ENCODE measurements at places on chromosomes 11 and 22.

GRCh38 chr11:1839924-1840779 lies 1.4 kb downstream of the TNNI2 start:
- DNase-seq: no peak

- no peak for DNase-seq
Measured at GRCh38 chr11:10629411-10630002, 61.0 kb upstream of the LYVE1 start.

- DNase-seq: no peak
Measured at GRCh38 chr11:9639985-9640384, 23.9 kb upstream of the SWAP70 start.

- peak; percentile 51 for DNase-seq
Measured at GRCh38 chr11:58027341-58027740, 3.4 kb upstream of the OR6Q1 start.

- no peak for DNase-seq
Measured at GRCh38 chr22:46513908-46514550, 23.4 kb downstream of the CELSR1 start.

DNA sequence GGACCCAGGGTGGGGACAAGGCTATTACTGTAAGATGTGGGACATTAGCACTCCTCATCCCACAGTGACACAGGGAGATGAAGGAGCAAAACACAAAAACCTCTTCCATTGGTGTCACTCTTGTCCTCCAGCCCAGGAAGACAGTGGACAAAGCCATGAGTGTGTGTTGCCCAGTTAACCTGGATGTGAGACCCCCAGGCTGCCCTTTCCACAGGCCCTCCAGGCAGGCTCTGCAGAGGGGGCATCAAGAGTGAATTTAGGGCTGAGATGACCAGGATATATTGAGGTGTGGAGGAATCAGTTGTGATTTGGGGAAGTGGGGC lies 111.3 kb downstream of the GGTLC2 start:
- no peak for DNase-seq

- peak; percentile 59 for DNase-seq
Measured at GRCh38 chr11:126341760-126342161, 13.7 kb upstream of the ST3GAL4 start.

- DNase-seq: peak; percentile 42
Measured at GRCh38 chr11:118924591-118925585, 838 bp downstream of the BCL9L start.

DNA sequence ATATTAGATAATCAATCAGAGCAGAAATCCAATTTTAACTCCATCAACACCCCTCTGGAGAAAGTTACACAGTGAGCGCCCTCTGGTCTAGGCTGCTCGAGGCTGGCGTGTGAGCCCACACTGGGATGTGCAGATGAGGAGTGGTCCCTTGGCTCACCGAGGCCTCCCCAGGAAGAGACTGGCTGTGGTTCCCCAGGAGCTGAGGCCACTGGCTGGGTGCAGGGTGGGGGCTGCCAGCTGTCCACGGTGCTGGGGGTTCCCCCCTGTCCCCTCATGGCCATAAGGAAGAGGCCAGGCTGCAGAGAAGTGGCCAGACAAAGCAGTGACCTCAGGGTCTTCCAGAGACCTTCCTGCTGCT lies 750.7 kb downstream of the BRD1 start:
- DNase-seq: no peak

DNA sequence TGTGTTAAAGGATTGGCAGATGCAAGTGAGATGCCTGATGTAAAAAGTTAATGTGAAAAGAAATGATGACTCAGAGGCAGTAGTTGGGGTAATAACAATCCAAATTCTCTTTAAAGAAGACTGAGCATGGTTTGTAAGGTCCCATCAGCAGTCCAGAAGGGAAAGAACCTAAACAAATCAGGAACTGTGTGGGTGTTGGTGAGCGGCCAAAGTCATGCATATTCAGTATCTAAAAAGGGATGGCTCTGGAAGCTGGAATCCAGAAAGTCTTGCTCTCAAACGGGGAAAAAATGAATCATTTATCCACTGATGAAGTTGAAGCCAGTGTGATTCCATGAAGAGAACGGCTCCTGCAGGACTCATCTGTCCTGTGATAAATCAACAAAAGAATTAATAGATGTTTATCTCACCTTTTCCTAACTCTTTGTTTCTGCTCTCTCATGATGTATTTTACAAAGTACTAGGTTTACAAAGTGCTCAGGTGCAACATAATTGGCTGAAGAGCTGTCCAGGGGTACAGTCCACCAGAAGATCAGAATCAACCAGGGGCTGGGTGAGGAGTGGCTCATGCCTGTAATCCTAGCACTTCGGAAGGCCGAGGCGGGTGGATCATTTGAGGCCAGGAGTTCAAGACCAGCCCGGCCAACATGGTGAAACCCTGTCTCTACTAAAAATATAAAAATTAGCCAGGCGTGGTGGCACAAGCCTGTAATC lies 20.5 kb upstream of the SORL1-AS1 start:
- peak; percentile 57 for DNase-seq

GRCh38 chr22:46865052-46865434 lies 102.6 kb downstream of the TBC1D22A start:
- no peak for DNase-seq

DNA sequence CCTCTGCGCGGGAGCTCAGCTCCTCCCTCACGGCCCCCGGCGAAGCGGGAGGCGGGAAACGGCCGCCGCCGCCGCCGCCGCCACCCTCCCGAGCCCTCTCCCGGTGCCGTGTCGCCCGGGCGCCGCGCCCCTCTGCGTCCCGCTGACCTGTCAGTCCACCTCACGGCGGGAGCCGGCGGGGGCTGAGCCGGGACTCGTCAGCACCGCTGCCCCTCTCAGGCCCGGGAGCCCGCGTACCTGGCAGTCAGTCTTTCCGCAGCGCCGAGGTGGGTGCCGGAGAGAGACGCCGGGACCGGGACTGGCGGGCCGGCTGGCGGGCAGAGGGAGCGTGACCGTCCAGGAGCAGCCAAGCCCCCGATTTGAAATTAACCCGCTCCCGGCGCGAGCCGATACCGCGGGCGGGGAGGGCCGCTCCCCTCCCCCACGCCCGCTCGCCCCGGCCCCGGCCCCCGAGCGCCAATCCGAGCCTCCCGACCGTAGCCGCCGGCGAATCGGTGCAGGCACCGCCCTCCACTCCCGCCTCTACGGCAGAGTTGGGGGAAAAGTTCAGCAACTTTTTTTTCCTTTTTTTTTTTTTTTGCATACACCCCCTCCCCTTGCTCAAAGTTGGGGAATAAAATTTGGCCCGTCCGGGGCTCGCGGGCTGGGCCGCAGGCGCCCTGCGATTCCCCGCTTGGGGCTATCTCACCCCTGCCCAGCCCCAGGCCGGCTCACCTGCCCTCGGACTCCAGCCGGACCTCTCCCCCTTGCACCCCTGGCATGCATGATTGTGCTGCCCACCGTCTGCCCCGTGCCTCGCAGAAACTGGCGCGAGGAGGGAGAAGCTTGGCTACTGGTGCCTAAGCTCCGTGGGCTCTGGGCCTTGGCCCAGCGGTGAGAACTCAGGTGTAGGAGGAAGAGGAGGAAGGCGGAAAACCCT lies 774 bp upstream of the E2F8 start:
- peak; percentile 64 for DNase-seq

GRCh38 chr11:34806875-34807274 lies 109.3 kb downstream of the APIP start:
- no peak for DNase-seq

GRCh38 chr22:20011123-20011992 lies 5.3 kb downstream of the ARVCF start:
- DNase-seq: no peak

- DNase-seq: peak; percentile 47
Measured at GRCh38 chr11:612201-612960, 3.4 kb downstream of the IRF7 start.

DNA sequence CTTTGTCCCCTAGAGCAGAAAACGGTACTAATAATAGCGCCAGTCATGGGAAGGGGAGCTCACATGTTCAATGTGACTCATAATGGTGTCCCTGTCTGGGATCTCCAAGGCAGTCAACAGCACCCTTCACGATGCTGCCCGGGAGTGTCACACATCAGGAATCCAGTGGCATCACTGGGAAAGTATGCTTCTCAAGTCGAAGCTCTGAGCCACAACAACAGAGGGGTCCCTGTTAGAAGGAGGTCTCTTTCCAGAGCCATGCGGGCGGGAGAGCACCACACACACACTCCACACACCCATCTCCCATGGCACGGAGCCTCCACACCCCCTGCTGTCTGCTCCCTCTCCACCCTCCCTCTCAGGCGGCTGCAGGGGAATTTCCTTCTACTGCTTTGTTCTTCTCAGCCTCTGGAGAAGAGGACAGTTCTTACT lies 119.7 kb downstream of the ETS1 start:
- peak; percentile 74 for DNase-seq

DNA sequence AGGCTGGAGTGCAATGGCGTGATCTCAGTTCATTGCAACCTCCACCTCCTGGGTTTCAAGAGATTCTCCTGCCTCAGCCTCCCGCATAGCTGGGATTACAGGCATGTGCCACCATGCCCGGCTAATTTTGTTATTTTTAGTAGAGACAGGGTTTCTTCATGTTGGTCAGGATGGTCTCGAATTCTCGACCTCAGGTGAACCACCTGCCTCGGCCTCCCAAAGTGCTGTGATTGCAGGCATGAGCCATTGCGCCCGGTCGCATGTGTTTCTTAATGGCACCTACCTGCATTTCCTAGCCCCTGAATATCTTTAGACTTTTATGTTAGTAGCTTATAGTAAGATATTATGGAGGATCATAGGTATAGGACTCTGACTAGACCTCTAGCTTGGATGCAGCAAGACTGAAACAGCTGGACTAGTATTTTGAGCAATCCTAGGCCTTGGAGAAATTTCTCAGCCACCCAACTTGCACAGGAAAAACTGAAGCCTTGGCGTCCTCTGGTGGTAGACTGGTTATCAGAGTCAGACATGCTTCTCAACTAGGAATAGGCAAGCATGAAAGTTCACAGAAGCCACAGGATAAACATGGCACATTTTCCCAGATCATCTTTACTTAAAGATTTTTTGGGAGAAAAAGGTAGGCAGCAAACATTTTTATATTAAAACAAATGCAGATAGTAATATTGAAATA lies 22.7 kb upstream of the C1QTNF4 start:
- DNase-seq: peak; percentile 39

- no peak for DNase-seq
Measured at GRCh38 chr11:86724137-86724536, 51.7 kb upstream of the ME3 start.

DNA sequence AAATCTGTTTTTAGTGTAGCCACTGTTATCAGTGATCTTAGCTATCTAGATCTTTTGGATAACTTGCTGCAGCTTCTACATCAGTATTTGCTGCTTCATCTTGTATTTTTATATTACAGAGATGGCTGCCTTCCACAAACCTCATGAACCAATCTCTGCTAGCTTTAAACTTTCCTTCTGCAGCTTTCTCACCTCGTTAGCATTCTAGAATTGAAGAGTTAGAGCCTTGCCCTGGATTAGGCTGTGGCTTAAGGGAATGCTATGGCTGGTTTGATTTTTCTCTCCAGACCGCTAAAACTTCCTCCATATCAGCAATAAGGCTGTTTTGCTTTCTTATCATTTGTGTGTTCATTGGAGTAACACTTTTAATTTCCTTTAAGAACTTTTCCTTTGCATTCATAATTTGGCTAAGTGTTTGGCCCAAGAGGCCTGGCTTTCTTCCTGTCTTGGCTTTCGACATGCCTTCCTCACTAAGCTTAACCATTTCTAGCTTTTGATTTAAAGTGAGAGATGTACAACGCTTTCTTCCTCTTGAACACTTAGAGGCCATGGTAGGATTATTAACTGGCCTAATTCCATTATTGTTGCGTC lies 51.9 kb downstream of the LDLRAD3 start:
- DNase-seq: no peak
